Lower lobe of right lung (tissue), 2 donors: ENCODE measurements at places on chromosomes 6 and 20. TPM values are rescaled to one million over a fixed set of nuclear protein-coding genes. Genes with fewer than 3 reads are reported as not detected.

HSPA12B gene
- 36.9 TPM for total RNA-seq

KCNK15 gene
- 0.89 TPM for total RNA-seq

TNFRSF6B gene
- total RNA-seq = 5.3 TPM

MBOAT1 gene
- 13.1 TPM for total RNA-seq

FAM162B gene
- total RNA-seq = 14.9 TPM

JPH2 gene
- total RNA-seq = 4.6 TPM

HLA-DQB1 gene
- 132 TPM for total RNA-seq

LY6G5B gene
- total RNA-seq = 11.0 TPM

LY6G5C gene
- 2.9 TPM for total RNA-seq

HFE gene
- 12.4 TPM for total RNA-seq

SIM1 gene
- not detected for total RNA-seq

SIGLEC1 gene
- 114 TPM for total RNA-seq

SLC24A3 gene
- 7.9 TPM for total RNA-seq

CAPN11 gene
- total RNA-seq = 0.27 TPM

AAR2 gene
- total RNA-seq = 23.7 TPM

MCCD1 gene
- total RNA-seq = not detected

CAGE1 gene
- not detected for total RNA-seq

FKBP5 gene
- total RNA-seq = 128 TPM

MRPS10 gene
- 23.6 TPM for total RNA-seq

SIRPD gene
- total RNA-seq = 1.5 TPM

ID4 gene
- 27.8 TPM for total RNA-seq

NKAIN2 gene
- total RNA-seq = 0.12 TPM

DEFB112 gene
- total RNA-seq = not detected

GLP1R gene
- total RNA-seq = 0.35 TPM

HAO1 gene
- total RNA-seq = not detected

TMX4 gene
- 35.7 TPM for total RNA-seq
